ENCODE measurements at places on chromosomes 7 and 10.

DNA sequence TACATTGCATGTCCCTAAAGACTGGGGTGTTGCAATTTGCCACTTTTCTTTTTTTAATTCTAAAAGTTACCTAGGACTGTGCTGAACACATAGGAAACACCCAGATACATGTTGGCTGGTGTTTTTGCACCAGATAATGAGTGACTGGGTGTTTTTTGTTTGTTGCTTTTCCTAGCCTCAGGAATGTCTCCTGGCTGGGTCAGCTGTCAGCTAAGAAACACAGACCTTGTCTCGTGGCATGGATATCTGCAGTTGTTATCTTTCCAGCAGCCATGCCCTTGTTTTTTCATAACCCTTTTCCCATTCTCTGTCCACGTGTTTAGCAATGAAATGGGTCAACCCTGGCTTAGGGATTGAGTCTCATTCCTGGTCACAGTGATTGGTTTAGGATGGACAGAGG is 433.9 kb upstream of the ZMIZ1 start:
- no peak for DNase-seq

DNA sequence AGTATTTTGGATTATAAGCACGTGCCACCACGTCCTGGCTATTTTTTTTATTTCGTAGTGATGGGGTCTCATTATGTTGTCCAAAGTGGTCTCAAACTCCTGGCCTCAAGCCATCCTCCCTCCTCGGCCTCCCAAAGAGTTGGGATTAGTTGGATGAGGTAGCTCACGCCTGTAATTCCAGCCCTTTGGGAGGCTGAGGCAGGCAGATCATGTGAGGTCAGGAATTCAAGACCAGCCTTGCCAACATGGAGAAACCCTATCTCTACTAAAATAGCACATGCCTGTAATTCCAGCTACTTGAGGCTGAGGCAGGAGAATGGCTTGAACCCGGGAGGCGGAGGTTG is 21.8 kb upstream of the YWHAG start:
- no peak for DNase-seq

DNA sequence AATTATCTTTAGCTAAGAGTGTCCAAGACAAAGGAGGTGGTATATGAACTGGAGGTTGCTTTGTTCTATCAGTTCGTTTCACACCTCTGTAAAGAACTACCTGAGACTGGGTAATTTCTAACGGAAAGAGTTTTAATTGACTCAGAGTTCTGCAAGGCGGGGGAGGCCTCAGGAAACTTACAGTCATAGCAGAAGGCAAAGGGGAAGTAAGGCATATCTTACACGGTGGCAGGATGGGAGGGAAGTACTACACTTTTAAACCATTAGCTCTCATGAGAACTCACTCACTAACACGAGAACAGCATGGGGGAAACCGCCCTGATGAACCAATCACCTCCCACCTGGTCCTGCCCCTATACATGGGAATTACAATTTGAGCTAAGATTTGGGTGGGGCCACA is 1202.3 kb upstream of the LRRTM3 start:
- no peak for DNase-seq

- DNase-seq = no peak
These were observed 33.3 kb upstream of the TM9SF3 start for GRCh38 chr10:96619796-96620773.

DNA sequence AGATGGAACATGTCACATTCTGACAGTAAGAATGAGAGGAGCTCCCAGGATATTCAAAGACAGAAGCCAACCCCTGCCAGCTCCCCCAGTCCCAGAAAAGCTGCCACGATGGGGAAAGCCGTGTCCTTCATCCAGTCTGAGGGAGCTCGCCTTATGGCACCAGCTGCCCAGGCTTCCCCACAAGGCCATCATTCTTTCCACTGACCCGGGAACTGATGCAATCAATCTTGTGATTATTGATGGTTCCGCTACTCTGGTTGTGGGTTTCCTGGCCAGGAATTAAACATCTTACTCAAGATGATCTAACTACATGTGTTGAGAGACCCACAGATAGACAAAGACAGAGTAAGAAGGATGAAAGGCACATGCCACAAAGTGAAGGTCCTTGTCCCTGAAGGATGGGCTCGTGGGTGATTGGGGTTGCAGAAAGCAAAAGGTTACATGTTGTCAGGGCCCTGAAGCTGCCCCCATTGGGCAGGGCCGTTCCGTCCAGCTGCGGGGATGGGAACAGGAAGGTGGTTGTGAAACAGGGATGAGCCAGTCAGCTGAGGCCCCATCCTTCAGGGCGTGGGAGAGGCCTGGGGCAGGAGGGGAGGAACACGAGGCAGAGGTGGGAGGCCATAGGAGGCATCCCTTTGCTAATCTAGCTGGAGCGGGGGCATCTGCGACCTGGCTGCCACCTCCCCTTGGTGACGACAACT is 127.6 kb downstream of the OAT start:
- DNase-seq = peak; percentile 30
